CD4-positive, alpha-beta T cell (primary cell): ENCODE measurements at places on chromosomes 13 and 19. TPM values are rescaled to one million over a fixed set of nuclear protein-coding genes. Genes with fewer than 3 reads are reported as not detected.

- H3K4me1 ChIP-seq, result peaks cover 3% of the 10 kb centered on the region
- no peak for DNase-seq
- no peak within 1 kb of the TSS for H3K27ac ChIP-seq
- H3K36me3 ChIP-seq, result no peaks in the 10 kb centered on the region
Measured at GRCh38 chr19:41218615-41219507, at the start of gene AXL. Gene AXL, plus strand, starts transcription at chr19:41219223. Its CDS starts 170 bp downstream, at chr19:41219393.

SIGLECL1 gene
- total RNA-seq, result not detected

JUND gene
- total RNA-seq, result 1,827 TPM

DNA sequence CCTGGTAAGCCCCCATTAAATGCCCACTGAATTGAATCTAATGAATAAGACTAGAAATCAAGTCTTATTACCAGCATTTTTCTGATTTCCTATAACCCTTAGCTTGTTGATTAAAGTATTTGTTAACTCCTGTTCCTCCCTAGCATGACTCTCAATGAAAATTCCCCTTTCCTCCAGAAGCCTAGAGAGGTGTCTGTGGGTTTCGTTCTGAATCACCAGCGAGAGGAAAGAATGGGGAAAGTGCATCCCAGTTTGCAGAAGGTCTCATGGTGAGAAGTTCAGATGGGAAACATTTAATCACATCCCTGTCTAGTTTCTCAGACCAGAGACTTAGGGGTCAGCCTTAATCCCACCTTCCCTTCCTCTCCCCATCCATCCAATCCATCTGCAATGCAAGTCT is 26.9 kb downstream of the POU2F2 start:
- H3K36me3 ChIP-seq, result peaks cover 27% of the 10 kb centered on the region
- no peak overlapping the region for H3K4me3 ChIP-seq
- H3K27ac ChIP-seq, result no peak overlapping the region
- no peaks in the 10 kb centered on the region for H3K27me3 ChIP-seq
- no peak for DNase-seq

- H3K36me3 ChIP-seq, result peaks cover 79% of the 10 kb centered on the region
- no peak overlapping the region for H3K4me3 ChIP-seq
- H3K4me1 ChIP-seq, result peaks cover 45% of the 10 kb centered on the region
- no peaks in the 10 kb centered on the region for H3K27me3 ChIP-seq
- no peak for DNase-seq
Measured at GRCh38 chr19:18849838-18850400, 18.2 kb downstream of the UPF1 start.
